ENCODE measurements at places on chromosomes 7 and 10. TPM values are rescaled to one million over a fixed set of nuclear protein-coding genes. Genes with fewer than 3 reads are reported as not detected.

FBXO24 gene
- total RNA-seq = 0.48 TPM

IL15RA gene
- total RNA-seq = 10.3 TPM

TFEC gene
- total RNA-seq = 0.07 TPM

VPS37D gene
- 6.6 TPM for total RNA-seq

TAS2R38 gene
- total RNA-seq = not detected

GNAI1 gene
- total RNA-seq = 55.1 TPM

PLAU gene
- total RNA-seq = 6.7 TPM

GRID1 gene
- 5.2 TPM for total RNA-seq

ABCA13 gene
- 0.62 TPM for total RNA-seq

CDC14C gene
- total RNA-seq = 0.09 TPM

SYNPO2L gene
- total RNA-seq = 0.14 TPM

LIPJ gene
- not detected for total RNA-seq

HMX3 gene
- total RNA-seq = not detected

UCN3 gene
- not detected for total RNA-seq

TNS3 gene
- 95.2 TPM for total RNA-seq

FAM13C gene
- total RNA-seq = 0.22 TPM

CALD1 gene
- 99.8 TPM for total RNA-seq

PRLHR gene
- total RNA-seq = not detected

PRTFDC1 gene
- 15.8 TPM for total RNA-seq

BAMBI gene
- 43.8 TPM for total RNA-seq

VWDE gene
- not detected for total RNA-seq

PPP1R3C gene
- 11.8 TPM for total RNA-seq
